Activated effector memory CD4-positive, alpha-beta T cell treated with Interleukin-2 at 50 U/mL for 16 hours (primary cell): ENCODE measurements at places on chromosomes 11 and 22.

DNA sequence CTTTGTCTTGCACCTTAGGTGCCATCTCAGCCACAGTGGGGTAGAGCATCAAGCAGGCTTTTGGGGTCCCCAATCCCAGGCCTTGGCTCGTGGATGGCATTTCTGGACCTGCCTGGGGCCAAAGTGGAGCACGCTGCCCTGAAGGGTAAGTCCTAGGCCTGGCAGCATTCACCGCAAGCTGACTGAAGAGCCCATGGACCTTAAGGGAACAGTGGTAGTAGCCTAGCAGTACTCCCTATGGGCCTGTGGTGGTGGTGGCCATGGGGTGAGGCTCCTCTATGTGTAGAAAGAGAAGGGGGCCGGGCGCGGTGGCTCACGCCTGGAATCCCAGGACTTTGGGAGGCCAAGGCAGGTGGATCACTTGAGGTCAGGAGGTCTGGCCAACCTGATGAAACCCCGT lies 36.9 kb downstream of the PIWIL3 start:
- no peak for DNase-seq

DNA sequence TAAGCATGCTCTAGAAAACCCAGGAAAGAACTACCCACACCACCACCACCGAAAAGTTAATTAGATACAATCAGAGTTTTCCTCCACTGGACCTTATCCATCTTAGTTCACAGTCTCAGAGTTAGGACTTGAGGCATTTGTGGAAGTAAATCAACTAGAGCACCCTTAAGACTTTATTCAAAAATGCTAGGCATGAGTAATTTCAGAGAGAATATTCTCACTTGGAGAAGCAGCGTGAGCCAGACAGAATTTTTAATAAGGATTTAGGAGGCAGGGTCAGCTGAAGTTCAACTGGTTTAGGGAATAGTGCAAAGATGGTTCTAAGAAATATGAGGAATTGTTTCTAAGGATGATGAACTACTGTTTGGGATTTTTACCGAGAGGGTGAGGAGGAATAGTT lies 1.2 kb upstream of the OLFML1 start:
- no peak for DNase-seq

- no peak for DNase-seq
Observed at GRCh38 chr11:97364047-97364446, 974.2 kb downstream of the JRKL start.

- DNase-seq, result no peak
Observed at GRCh38 chr11:12287374-12288211, 89.8 kb upstream of the PARVA start.

GRCh38 chr22:50537765-50538164 lies 7.9 kb upstream of the KLHDC7B start:
- no peak for DNase-seq

DNA sequence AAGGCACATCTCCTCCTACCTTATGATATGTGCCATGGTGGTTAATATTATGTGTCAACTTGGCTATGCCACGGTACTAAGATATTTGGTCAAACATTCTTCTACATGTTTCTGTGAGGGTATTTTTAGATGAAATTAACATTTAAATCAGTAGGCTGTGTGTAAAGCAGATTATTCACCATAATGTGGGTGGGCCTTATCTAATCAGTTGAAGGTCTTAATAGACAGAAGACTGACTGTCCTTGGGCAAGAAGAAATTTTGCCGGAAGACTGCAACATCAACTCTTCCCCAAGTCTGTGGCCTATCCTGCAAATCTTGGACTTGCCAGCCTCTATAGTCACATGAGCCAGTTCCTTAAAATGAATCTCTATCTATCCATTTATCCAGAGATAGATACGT lies 380.1 kb upstream of the DDI1 start:
- DNase-seq, result no peak

GRCh38 chr11:101003468-101003867 lies 126.1 kb downstream of the PGR start:
- no peak for DNase-seq

- no peak for DNase-seq
Observed at GRCh38 chr11:116502641-116503061, 270.1 kb downstream of the BUD13 start.

- DNase-seq, result no peak
Observed at GRCh38 chr11:11895672-11896071, 53.9 kb downstream of the USP47 start.

GRCh38 chr22:37242395-37242918 lies 1.6 kb downstream of the RAC2 start:
- DNase-seq, result peak; percentile 84

GRCh38 chr11:2128130-2128510 lies 11.1 kb downstream of the IGF2 start:
- no peak for DNase-seq

DNA sequence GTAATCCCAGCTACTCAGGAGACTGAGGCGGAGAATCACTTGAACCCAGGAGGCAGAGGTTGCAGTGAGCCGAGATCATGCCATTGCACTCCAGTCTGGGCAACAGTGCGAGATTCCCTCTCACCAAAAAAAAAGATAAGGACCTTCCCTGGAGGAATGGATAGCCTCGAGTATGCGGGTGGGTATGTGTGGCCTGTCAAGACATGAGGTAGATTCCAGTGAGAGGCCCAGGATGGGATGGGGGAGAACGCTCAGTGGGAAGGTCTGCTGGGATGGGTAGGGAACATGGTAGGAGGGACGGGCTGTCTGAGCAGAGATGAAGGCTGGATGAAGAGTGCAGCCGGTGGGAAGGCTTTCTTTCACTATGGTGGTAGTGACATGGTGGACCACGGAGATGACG lies 39.0 kb upstream of the YWHAH start:
- DNase-seq, result no peak

GRCh38 chr11:65399249-65399648 lies 12.8 kb downstream of the FRMD8 start:
- DNase-seq, result no peak

GRCh38 chr11:116730601-116731000 lies 42.2 kb downstream of the BUD13 start:
- DNase-seq, result no peak

- no peak for DNase-seq
Observed at GRCh38 chr11:123051146-123051545, 10.8 kb downstream of the HSPA8 start.

DNA sequence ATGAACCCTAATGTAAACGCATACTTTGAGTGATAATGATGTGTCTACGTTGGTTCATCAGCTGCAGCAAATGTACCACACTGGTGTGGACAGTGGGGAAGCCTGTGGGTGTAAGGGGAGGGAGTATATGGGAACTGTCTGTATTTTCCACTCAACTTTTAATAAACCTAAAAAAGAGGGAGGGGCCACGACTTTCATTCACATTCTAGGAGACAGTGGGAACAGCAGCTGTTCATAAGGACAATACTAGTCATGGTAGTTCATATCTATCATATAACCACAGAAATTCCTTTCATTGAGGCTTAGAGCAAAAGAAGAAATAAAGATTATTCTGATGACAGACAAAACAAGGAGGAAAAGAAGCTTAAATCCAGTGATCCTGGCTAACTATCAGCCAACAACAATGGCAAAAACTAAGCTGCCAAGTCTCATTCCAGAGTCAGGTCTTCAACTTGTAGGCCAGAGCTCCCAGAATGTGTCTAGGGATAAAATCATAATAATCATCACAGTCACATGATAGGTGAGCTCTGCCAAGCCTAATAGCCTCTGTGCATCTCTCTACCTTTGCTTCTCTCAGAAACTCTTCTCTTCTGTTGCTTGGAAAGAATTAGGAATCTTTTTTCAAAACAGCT lies 59.4 kb upstream of the CHRM4 start:
- DNase-seq, result no peak

DNA sequence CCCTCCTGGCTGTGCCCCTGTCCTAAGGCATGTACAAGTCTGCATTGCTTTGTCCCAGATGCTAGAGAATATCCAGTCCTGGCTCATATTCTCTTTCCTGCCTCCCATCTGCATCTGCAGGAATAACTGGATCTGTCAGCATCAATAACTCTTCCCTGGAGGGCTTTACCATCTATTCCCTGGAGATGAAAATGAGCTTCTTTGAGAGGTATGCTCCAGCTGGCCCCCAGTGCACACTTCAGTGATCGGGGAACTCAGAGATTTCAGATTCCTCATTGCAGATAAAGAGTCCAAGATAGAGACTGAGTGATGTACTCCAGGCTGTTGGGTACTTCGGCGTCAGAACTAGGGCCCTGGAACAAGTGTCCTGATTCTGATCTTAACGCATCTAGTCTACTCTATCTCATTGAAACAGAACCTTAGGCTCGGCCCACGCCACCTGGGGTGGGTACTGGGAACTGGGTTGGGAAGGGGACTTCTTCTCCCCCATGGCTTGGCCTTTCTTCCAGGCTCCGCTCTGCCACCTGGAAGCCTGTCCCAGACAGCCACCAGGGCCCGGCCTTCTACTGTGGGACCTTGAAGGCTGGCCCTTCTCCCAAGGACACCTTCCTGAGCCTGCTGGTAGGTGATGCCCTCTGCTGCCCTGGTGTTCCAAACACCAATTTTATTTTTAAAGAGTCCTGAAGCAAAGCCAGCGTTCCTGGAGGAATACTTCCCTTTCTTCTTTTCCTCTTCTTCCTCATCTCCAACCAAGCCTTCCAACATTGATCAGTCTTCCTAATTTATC lies 17.8 kb upstream of the GLB1L2 start:
- no peak for DNase-seq

DNA sequence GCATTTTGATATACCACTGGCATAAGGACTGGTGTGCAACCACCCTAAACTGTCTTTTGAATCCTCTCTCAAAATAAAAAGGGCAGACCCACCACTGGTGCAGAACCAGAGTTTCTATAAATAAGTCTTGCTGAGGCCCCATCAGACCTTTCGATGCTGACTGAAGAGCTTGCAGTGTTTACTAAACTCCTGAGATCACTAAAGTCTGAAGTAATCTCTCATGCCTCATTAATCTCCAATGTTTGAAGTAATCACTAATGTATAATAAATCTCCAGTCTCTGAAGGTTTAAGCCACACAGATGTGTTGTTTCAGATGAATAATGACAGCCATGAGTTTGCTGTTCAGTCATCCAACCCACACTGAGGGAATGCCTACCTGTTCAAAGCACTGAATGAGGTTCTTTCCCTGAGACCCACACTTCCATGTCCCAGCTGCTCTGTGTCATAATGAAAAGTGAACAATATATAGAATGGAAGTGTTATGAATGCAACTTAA lies 50.6 kb upstream of the DEUP1 start:
- DNase-seq, result no peak

GRCh38 chr22:39989633-39990032 lies 5.1 kb upstream of the FAM83F start:
- DNase-seq, result no peak

GRCh38 chr11:71996946-71997345 lies 1.8 kb upstream of the IL18BP start:
- DNase-seq, result no peak

GRCh38 chr22:40094485-40094884 lies 83.2 kb upstream of the TNRC6B start:
- DNase-seq, result no peak

DNA sequence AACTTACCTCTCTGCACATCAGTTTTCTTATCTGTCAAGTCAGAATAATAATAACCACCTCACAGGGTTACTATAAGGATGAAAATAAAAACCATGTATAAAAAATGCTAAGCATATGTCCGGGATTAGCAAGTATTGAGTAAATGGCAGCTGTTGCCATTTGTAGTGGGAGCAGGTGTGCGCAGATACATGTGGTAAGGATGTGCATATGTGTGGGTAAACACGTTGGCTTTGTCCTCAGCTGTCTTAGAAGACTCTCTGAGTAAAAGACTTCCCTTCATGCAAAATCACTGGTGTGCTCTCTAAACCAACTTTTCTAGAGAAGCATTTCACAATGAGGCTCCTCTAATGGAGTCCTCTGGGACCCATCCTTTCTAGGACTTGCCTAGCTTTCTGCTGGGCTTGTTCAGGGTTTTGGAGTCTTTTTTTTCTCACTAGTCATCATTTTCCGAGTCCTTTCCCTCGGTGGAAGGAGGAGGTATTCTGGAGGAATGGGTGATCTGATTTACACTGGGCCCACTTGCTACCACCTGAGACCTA lies 62.4 kb downstream of the NELL1 start:
- DNase-seq, result no peak

- DNase-seq, result no peak
Observed at GRCh38 chr22:28714043-28714628, 27.5 kb downstream of the CHEK2 start.

- no peak for DNase-seq
Observed at GRCh38 chr22:31825513-31825912, 71.7 kb downstream of the DEPDC5 start.

DNA sequence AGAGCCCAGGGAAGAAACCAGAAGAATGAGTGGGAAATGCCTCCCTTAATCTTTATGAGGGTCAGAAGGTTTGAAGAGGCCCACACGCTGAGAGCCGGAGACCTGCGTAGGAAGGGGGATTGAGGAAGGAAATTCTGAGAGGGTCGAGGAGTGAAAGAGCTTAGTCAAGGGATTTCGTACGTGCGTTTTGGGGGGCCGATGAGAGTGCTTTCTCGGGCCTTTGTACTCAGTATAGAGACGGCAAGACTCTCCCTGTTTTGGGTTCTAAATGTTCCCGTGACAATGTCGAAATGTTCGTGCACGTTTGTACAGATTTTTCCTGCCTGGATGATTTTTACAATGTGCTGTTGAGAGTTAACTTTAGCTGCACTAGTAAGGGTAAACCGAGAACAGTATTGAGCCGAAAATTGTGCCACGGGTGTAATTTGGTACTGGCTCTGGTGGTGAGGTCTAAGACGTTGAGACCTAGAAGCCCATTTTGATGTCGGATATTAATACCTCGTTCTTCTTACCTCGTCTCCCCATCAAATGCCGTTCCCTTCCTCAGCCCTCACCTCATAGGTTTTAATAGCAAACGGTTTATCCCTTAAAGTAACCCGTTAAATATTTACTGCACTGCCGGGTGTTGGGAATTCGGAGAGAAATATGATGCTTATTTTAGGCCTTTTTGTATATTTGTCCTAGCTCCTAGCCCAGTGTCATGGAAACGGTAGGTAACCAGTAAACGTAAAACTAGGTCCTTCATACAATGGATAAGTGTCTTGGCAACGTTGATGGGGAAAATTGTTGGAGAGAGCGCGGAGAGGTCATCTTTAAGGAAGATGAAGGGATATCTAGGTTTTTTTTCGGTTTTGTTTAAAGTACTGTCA lies 734 bp downstream of the C11orf58 start:
- no peak for DNase-seq

DNA sequence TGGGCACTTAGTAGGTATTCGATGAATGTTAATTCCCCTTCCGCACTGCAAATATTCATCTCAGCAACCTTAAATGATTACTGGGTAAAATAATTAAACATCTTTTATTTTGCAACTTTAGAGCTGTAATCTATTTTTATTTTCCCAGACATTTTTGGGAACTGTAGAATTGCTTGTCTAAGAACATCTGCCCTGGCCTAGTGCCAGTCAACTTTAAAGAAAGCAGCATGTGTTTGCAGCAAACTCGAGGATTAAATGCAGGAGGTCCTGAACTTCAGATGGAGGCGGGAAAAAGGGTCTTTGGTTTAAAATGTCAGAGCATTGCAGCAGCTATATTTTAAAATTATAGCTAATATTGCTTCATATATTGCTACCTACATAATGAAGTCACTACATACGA lies 190.0 kb downstream of the PGR start:
- DNase-seq, result no peak

DNA sequence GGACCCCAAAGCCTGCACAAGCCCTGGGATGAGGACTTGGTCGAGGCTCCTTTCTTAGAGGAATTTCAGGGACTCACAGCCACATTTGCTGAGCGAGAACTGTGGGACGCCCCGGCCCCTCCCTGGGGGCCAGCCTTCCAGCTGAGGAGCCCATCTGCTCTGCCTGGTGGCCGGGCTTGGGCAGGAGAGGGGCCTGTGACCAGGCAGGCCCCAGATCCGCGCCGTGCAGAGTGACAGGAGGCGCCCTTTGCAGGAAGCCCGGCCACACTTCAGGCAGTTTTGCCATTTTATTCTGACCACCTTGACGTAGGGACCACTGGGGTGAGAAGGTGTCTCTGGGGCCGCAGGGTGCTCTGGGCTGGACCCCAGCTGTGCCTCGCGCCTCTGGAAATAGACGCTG lies 35.6 kb downstream of the TPCN2 start:
- no peak for DNase-seq
